Suprapubic skin (tissue), 4 donors: ENCODE measurements at places on chromosomes 11 and 22. TPM values are rescaled to one million over a fixed set of nuclear protein-coding genes. Genes with fewer than 3 reads are reported as not detected.

- H3K36me3 ChIP-seq: peaks cover 20% of the 10 kb centered on the region
- peaks cover 71% of the 10 kb centered on the region for H3K4me1 ChIP-seq
- H3K4me3 ChIP-seq: no peak overlapping the region
- no peaks in the 10 kb centered on the region for H3K27me3 ChIP-seq
- no peak for DNase-seq
These were observed 11.6 kb downstream of the PHLDB1 start for GRCh38 chr11:118618991-118619375.

- H3K27ac ChIP-seq: no peak overlapping the region
- peaks cover 30% of the 10 kb centered on the region for H3K27me3 ChIP-seq
- H3K36me3 ChIP-seq: no peaks in the 10 kb centered on the region
- DNase-seq: peak; percentile 72
These were observed 786 bp downstream of the RASL10A start for GRCh38 chr22:29314537-29315285.

DNA sequence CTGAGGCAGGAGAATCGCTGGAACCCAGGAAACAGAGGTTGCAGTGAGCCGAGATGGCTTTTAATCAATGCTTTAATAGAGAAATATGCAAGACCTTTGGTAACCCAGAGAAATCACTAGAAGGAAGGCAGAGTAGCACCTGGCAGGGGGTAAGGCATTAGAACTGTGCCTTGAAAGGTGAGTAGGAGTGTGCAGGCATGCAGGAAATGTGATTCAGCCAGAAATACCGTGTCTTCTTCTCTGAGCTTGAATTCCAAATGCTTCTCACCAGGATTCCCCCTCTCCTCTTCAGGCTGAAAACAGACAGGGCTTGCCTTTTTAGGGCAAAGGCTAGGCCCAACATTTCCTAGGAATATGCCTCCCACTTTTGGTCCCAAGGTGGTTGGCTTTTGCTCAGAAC is 51.0 kb downstream of the OR4D9 start:
- no peak for DNase-seq
- H3K36me3 ChIP-seq: no peaks in the 10 kb centered on the region
- H3K4me1 ChIP-seq: peaks cover 27% of the 10 kb centered on the region
- H3K4me3 ChIP-seq: no peak overlapping the region
- H3K27me3 ChIP-seq: no peaks in the 10 kb centered on the region
- no peak overlapping the region for H3K27ac ChIP-seq

The OR10A2 gene
- total RNA-seq: not detected

DNA sequence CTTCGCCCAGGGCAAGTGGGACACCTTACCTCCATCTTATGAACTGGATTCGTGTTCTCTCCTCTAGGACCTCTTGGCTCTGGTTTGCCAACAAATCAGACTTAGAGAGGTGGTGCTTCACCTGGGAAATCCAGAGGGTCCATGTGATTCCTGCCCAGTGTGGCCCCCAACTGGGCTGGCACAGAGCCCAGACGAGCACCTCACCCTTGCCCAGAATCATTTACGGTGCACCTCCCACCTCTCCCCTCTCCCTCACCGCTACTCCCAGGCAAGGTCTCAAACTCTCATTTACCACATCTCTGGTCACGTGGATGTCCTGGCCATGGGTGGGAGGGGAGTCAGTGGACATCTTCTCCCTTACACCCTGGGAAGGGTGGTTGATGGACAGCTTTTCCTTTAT is 1.1 kb downstream of the SPATA19 start:
- H3K27me3 ChIP-seq: peaks cover 12% of the 10 kb centered on the region
- no peak for DNase-seq
- H3K4me3 ChIP-seq: no peak overlapping the region
- no peaks in the 10 kb centered on the region for H3K4me1 ChIP-seq
- no peak overlapping the region for H3K27ac ChIP-seq

The MPZL3 gene
- total RNA-seq: 38.9 TPM

DNA sequence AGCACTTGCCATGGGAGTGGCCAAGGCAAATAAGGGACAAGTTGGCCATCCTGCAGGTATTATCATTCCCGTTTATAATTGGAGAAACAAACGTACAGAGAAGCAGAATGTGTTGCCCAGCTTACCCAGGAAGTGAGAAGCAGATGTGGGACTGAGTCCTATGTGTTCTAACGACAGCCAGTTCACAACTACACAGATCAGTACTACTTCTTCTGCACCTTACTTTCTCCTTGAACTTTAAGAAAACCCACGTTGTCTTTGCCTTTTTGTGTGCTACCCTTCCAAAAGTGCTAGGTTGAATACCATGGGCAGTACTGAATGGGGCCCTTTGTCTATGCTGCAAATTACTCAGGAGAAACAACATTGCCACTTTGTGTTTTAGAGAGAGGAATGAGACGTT is 62.8 kb upstream of the BLID start:
- H3K36me3 ChIP-seq: no peaks in the 10 kb centered on the region
- peaks cover 7% of the 10 kb centered on the region for H3K4me1 ChIP-seq
- no peak overlapping the region for H3K4me3 ChIP-seq
- DNase-seq: no peak

DNA sequence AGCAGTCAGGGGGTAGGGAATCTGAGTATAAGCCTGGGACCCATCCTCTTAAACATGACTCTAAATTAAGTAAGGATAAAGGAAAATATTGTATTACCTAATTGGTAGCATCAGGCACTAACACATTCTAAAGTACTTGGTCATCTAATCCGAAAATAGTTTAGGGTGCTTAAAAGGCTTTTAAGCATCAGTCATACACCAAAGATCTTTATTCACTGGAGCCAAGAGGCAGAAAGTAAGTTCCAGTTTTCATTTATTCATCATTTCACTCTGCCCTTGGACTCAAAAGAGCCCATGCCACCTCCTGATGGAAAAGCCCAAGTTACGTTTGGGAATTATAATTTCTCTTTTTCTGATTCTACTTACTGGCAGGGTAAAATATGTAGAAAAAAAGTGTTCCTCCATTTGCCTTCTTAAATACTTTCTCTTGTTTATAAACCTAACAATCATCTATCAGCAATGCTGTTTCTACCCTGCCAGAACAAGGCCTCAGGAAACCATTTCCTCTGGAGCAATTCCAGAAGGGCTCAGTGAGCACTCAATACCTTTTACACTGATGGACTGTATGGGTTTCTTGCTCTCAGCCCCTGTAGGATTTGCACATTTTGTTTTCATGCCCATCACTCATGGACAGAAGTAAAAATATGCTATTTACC is 120.1 kb upstream of the SLC5A12 start:
- no peak overlapping the region for H3K4me3 ChIP-seq
- no peak for DNase-seq
- no peaks in the 10 kb centered on the region for H3K36me3 ChIP-seq

GRCh38 chr11:92894197-92894596 is 75.3 kb upstream of the MTNR1B start:
- no peaks in the 10 kb centered on the region for H3K4me1 ChIP-seq
- no peaks in the 10 kb centered on the region for H3K36me3 ChIP-seq
- DNase-seq: no peak
- H3K4me3 ChIP-seq: no peak overlapping the region
